ENCODE measurements at places on chromosomes 4 and X.

- DNase-seq = no peak
Observed at GRCh38 chr4:25818371-25818871, 44.4 kb downstream of the SEL1L3 start.

GRCh38 chr4:81040012-81040659 is 9.6 kb downstream of the BMP3 start:
- no peak for DNase-seq

- DNase-seq = no peak
Observed at GRCh38 chr4:150852216-150852615, 162.9 kb downstream of the LRBA start.

DNA sequence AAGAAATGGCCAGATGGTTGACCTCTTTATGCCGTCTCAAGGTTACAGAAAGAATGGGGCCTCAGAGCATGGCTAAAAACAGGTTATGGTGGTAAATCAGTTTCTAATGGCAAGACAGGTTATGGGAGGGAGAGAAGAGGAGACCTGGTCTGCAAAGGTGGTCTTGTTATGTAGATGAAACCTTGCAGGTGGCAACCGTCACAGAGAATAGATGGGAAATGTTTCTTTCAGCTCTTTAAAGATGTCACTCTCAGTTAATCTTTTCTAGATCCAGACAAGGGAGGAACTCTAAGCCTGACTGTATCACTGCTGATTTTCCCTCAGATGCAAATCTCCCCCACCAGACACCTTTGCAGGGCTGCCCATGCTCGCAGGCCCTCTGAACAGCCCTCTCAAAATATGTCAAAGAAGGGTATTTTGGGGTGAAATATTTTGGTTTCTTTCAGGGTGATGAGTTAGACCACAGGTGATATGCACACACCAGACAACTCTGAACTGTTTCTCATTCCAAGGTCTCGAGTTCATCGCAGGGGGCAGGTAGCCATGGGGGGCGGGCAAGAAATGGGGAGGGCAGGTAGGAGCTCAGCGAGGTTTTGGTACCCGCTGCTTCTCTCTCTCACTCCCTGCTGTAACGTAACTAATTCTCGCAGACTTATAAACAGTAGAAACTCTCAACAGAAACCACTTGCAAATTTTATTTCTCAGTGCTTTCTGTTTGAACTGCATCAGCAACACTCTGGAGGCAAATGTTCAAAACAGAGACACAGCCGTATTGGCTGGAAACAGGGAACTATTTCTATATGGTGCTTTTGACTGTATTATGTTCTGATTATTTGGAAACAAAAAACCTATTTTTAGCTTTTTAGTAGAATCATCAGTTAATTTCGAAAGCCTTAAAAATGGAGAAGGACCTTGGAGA is 32.4 kb downstream of the CASP3 start:
- DNase-seq = no peak

Measured in activated effector memory CD4-positive, alpha-beta T cell treated with anti-CD3 and anti-CD28 coated beads, Interleukin-2, amount 50 U/mL, for 16 hours (primary cell).